ENCODE measurements at places on chromosomes 3 and 15.

GRCh38 chr15:63366451-63366850 lies 15.2 kb downstream of the CA12 start:
- no peak for DNase-seq

GRCh38 chr3:16790432-16791400 lies 94.0 kb upstream of the PLCL2 start:
- DNase-seq, result no peak

DNA sequence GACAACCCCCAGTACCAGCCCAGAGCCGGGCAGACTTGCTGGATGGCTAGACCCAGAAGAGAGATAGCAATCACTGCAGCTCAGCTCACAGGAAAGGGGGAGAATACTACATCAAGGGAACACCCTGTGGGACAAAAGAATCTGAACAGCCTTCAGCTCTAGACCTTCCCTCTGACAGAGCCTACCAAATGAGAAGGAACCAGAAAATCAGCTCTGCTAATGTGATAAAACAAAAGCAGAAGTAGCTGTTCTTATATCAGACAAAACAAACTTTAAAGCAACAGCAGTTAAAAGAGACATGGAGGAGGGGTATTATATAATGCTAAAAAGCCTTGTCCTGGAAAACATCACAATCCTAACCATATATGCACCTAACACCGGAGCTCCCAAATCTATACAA lies 283.3 kb downstream of the KLF13 start:
- no peak for DNase-seq

- no peak for DNase-seq
Measured at GRCh38 chr3:128454310-128454618, 12.4 kb downstream of the DNAJB8 start.

DNA sequence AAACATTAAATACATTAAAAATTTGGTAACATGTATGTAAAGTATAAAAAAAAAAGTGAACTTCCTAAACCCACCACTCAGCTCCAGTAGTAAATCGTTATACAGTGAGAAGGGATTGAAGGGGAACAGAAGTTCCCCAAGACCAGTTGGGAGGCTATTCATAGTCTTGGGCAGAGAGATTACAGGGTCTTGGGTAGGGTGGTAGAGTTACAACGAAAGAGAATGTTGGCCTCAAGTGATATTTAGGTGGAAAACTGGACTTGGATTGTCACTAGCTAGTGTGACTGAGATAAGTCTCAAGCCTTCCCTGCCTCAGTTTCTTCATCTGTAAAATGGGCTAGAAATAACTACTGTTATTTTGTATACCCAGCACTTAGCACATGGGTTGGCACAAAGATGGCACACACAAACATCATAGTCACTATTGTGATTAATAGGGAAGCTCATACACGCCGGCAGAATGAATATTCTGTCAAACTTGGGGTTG lies 431 bp upstream of the YEATS2 start:
- no peak for DNase-seq

DNA sequence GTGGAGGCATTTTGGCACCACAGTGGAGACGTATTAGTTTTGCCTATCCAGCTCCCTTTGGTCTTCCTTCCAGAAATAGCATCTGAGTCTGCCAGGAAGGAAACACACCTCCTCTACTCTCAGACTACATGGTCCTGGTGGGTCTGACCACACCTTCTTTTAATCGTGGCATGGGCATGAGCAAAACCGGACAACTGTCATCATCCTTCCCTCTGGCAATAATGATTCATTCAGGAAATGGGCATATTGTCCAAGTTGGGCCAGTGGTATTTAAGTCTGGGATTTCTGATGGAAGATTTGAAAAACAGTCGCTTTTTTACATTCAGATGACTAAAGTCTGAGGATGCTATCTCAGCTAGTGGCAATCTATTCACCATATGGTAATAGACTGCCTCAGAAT lies 601.0 kb upstream of the ADAMTS9 start:
- no peak for DNase-seq

DNA sequence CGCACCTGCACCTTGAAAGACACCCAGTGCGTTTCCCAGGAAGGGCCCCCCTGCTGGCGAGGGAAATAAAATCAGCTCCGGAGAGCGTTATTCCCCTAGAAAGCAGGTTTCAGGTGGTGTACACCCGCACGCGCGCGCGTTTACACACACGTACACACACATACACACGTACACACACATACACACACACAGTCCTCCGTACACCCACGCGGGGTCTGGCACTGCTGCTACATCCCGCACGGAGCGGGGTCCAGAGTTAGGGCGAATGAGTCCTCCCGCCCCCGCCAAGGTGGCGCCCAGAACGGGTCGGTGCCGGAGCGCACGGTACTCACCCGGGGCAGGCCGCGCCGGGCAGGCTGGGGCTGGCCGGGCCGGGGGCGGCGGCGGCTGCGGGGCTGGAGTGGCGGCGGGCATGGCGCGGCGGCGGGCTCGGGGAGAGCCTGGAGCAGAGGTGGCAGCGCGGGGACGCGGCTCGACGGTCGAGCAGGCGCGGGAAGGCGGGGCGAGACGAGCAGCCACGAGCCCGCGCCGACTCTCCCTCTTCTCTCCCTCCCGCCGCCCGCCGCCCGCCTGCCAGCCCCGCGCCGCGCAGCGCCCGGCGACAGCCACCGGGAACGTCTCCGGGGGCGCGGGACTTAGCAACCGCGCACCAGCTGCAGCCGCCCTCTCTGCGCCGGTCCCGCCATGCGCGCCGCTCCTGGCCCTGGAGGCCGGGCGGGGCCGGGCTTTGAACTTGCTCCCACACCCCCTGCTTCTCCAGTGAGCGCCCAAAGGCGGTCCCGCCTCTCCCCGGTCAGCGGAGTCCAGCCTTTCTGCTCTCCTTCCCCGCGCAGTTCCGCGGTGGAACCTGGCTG lies at the start of gene DCLK3:
Gene DCLK3, minus strand, starts transcription at position 704 of the 854 bp plus-strand sequence. Its CDS starts 290 bp downstream, at position 414.
- no peak for DNase-seq

GRCh38 chr15:68354923-68355322 lies 77.0 kb downstream of the ITGA11 start:
- no peak for DNase-seq

GRCh38 chr3:187102073-187102634 lies 37.1 kb downstream of the RPL39L start:
- no peak for DNase-seq

Data from T-helper 1 cell (primary cell).